ENCODE measurements at places on chromosomes 12 and 14. TPM values are rescaled to one million over a fixed set of nuclear protein-coding genes. Genes with fewer than 3 reads are reported as not detected.

- DNase-seq = peak; percentile 85
Observed at GRCh38 chr12:65902500-65902899, 78.2 kb downstream of the HMGA2 start.

- DNase-seq = no peak
Observed at GRCh38 chr14:80264702-80265101, 53.4 kb upstream of the DIO2 start.

Gene PLD4
- not detected for total RNA-seq

Gene WNT5B
- total RNA-seq = 51.8 TPM

Gene KRT80
- total RNA-seq = 45.7 TPM

Gene LRP6
- total RNA-seq = 31.6 TPM

Gene SERPINA9
- total RNA-seq = not detected

All from SJCRH30 (cell line).